ENCODE measurements at places on chromosomes 5 and 9. TPM values are rescaled to one million over a fixed set of nuclear protein-coding genes. Genes with fewer than 3 reads are reported as not detected.

- DNase-seq: peak; percentile 73
Measured at GRCh38 chr5:157718519-157718918, 12.7 kb upstream of the THG1L start.

- DNase-seq: no peak
Measured at GRCh38 chr5:89758146-89758545, 651.4 kb downstream of the CETN3 start.

Gene FBP2
- not detected for total RNA-seq

DNA sequence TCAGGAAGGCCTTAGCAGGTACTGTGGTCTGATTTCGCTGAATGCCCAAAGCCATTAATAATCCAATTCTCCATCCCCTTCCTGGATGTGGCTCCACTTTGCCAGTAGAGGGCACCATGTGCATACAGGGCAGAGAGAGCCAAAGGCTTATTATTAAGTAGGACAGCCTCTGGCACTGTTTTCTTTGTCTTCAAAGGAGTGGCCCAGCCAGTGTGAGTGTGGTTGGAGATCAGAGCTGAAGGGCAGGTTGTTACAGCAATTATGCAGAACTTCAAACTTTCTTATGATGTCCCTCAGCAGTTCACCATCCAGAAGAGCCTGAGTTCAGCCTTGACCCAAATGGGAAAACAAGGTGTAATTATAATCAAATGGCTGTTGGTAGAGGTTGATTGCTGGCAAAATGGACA lies 38.6 kb upstream of the CEMIP2 start:
- DNase-seq: peak; percentile 63

Gene RPP25L
- 37.6 TPM for total RNA-seq

GRCh38 chr5:172098883-172099282 lies 89.1 kb downstream of the STK10 start:
- DNase-seq: no peak

DNA sequence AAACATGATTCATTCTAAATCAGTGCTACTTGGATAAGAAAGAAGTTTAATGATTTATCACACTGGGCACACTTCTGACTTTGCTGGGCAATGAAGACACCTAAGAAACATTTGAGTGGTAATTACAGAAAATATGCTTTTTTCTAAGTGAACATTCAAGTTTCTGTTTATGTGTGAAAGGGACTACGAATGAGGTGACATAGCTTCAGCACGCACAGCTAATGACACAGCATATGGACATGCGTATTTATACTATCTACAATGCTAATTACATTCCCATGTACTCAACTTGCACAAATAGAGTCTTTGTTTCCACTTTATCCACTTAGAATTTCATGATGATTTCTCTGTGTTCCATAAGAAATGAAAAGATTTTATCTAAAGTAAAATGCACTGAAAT lies 40.6 kb downstream of the FREM1 start:
- peak; percentile 10 for DNase-seq

DNA sequence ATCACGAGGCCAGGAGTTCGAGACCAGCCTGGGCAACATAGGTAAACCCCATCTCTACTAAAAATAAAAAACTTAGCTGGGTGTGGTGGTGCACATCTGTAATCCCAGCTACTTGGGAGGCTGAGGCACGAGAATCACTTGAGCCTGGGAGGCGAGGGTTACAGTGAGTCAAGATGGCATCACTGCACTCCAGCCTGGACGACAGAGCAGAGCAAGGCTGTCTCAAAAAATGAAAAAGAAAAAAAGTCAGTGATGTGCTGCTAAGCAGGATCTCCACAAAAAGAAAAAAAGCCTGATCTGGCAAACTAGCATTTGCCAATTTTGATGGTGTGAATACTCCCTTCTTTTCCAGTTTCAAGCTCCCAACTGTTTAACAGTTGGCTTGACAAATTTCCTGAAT lies 21.9 kb downstream of the F2R start:
- peak; percentile 32 for DNase-seq
